Spleen (tissue), 13 donors: ENCODE measurements at places on chromosomes 4 and X.

GRCh38 chr4:39660045-39660444 lies 21.4 kb upstream of the SMIM14 start:
- no peak for DNase-seq
- H3K36me3 ChIP-seq, result no peaks in the 10 kb centered on the region
- no peaks in the 10 kb centered on the region for H3K4me1 ChIP-seq
- H3K4me3 ChIP-seq, result no peak overlapping the region
- H3K27ac ChIP-seq, result no peak overlapping the region

DNA sequence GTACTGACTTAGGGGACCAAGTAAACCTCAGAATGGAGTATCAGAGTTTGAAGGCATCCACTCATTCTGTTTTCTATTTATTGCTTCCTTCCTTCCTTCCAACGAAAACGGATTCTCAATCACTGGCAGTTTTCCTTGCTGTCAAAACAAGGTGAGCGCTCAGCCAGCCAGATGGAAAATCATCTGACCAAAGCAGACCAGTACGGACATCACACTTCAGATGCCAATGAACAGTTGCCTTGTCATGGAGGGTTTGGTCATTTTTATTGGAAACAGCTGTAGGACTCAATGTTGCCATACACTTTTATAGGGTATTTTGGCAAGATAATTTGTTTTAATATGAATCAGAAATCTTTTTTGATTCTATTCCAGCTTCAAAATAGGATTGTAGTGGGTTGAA lies 16.6 kb downstream of the GEMIN8 start:
- H3K36me3 ChIP-seq, result peaks cover 52% of the 10 kb centered on the region
- H3K27me3 ChIP-seq, result no peaks in the 10 kb centered on the region
- no peaks in the 10 kb centered on the region for H3K4me1 ChIP-seq
- no peak for DNase-seq
- H3K27ac ChIP-seq, result no peak overlapping the region

DNA sequence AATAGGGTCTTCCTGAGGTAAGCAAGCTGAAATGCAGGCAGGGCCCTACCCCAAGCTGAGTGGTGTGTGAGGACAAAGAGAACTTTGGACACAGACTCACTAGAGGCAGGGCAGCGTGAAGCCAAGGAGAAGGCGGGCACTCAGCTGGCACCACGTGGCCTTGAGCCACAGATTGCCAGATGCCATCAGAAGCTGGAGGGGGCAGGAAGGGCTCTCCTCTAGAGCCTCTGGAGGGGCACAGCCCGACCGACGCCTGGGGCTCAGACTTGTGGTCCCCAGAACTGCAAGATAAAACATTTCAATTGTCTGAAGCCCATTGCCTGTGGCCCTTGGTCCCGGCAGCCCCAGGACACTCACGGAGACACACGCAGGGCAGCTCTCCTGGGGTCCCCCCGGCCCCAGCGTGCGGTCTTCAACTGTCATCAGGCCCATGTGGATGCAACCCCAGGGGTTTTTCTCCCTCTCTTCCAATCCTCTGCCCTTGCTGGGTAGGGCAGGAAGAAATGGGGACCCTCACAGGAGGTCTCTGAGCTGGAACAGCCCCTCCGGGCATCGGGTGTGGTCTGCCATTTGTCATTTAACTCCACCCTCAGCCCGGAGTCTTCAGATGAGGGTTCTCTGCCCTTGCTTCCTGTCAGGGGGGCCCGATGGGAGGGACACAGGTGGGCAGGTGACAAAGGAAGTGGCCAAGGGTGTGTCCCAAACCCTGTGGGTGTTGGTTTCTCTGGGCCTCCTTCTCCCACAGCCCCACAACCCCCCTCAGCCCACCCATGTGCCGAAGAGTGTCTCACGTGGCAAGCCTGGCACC lies 22.2 kb downstream of the HMX1 start:
- DNase-seq, result peak; percentile 61
- H3K36me3 ChIP-seq, result no peaks in the 10 kb centered on the region
- H3K27ac ChIP-seq, result no peak overlapping the region
- peaks cover 22% of the 10 kb centered on the region for H3K27me3 ChIP-seq

DNA sequence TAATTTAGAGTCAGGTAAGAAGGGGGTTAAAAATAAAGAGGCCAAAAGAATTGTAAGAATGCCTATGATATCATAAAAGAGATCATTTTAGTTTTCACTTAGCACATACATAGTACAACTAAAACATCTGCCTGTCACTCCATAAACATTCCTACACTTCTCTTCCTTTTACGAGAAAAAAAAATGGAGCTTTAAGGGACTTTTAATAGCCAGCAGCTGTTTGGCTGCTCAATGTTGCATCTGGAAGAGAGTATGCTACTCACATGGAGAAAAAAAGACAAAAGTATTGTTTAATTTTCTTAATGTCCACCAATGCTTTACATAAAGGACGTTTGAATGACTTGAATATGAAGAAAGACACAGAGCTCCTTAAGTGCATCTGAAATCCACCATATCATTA lies 48.7 kb upstream of the TNIP3 start:
- no peaks in the 10 kb centered on the region for H3K36me3 ChIP-seq
- H3K4me3 ChIP-seq, result no peak overlapping the region
- H3K4me1 ChIP-seq, result no peaks in the 10 kb centered on the region

DNA sequence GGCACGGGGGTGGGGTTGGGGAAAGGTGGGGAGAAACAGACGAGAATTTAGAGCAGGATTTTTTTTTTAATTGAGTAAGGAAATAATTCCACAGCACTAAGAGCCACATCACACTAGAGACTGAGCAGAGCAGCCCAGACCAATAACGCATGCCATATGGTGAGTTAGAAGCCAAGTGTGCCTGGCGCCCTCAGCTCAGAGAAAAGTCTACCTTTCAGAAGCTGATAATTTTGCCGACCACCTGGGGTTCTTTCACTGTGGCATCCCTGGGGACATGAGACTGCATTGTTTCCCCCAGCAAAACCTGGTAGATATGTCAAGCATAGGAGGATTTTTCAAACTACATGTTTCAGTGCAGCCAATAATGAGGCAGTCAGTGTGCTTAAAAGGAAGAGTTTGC lies 516.8 kb downstream of the SMARCA1 start:
- H3K36me3 ChIP-seq, result no peaks in the 10 kb centered on the region
- DNase-seq, result no peak
- H3K27ac ChIP-seq, result no peak overlapping the region
- no peaks in the 10 kb centered on the region for H3K4me1 ChIP-seq
- no peaks in the 10 kb centered on the region for H3K27me3 ChIP-seq

GRCh38 chr4:24764345-24764744 lies 31.0 kb upstream of the SOD3 start:
- H3K27me3 ChIP-seq, result no peaks in the 10 kb centered on the region
- H3K4me1 ChIP-seq, result no peaks in the 10 kb centered on the region
- H3K36me3 ChIP-seq, result no peaks in the 10 kb centered on the region
- no peak for DNase-seq
- H3K27ac ChIP-seq, result no peak overlapping the region
- H3K4me3 ChIP-seq, result no peak overlapping the region

DNA sequence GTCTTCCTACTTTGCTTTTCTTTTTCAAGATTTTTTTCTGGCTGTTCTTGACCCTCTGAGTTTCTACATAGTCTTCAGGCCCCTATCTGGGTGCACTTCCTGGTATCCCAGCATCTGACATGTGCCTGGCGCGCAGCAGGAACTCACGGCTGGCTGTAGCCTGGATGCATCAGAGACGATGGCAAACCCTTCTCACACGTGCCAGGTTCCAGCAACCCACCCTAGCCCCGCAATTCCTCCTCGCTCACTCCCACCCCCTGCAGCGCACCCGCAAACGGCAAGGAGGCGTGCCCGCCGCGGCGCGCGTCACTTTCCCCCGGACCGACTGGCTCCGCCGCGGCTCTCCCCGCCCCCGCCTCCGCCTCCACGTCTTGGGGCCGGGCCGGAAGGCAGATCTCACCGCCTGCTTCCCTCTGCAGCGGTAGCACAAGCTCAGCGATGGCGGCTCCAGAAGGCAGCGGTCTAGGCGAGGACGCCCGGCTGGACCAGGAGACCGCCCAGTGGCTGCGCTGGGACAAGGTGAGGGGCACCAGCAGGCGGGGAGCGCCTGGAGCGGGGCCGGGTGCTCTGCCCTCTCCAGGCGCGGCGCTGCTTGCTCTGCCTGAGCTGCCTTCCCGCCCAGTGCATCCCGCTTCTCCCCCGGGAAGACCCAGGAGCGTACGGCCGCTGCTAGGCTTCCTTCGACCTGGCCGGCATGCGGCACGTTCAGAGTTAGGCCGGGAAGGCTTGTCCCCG lies at the start of gene PGM2:
TSS of gene PGM2 (plus strand) at position 392 of the 735 bp plus-strand sequence. CDS start at position 439, 47 bp downstream.
- DNase-seq, result peak; percentile 99
- peaks cover 17% of the 10 kb centered on the region for H3K36me3 ChIP-seq
- H3K4me3 ChIP-seq, result peak within 1 kb of the TSS; percentile 85
- H3K27ac ChIP-seq, result peak within 1 kb of the TSS; percentile 82
